ENCODE measurements at places on chromosomes 12 and 14. TPM values are rescaled to one million over a fixed set of nuclear protein-coding genes. Genes with fewer than 3 reads are reported as not detected.

DEPDC4 gene
- total RNA-seq, result 2.4 TPM

CLEC2B gene
- total RNA-seq, result 15.0 TPM

IL25 gene
- not detected for total RNA-seq

BDKRB2 gene
- total RNA-seq, result not detected

RPGRIP1 gene
- total RNA-seq, result not detected

RNASE3 gene
- not detected for total RNA-seq

GRCh38 chr12:89924191-89924590 lies 215.6 kb upstream of the ATP2B1 start:
- DNase-seq, result no peak

- no peak for DNase-seq
Observed at GRCh38 chr14:46250113-46250703, 401.4 kb downstream of the RPL10L start.

DNA sequence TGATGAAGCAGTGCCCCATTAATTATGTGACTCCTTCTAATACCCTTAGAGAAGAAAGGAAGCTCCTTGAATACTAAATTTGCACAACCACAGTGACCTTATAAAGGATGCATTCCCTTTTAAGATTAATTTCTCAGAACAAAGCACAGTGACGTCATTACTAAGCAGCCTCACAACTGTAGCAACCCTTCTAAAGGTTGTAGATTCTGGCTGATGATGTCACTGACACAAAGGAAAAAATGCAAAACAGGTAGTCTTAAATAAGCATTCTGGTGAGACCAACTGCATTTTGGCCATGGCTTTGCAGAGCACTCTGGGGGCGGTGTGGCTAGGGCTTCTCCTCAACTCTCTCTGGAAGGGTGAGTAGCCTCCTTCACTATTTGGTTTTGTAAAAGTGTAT lies 38.4 kb upstream of the OR4E1 start:
- DNase-seq, result no peak

DNA sequence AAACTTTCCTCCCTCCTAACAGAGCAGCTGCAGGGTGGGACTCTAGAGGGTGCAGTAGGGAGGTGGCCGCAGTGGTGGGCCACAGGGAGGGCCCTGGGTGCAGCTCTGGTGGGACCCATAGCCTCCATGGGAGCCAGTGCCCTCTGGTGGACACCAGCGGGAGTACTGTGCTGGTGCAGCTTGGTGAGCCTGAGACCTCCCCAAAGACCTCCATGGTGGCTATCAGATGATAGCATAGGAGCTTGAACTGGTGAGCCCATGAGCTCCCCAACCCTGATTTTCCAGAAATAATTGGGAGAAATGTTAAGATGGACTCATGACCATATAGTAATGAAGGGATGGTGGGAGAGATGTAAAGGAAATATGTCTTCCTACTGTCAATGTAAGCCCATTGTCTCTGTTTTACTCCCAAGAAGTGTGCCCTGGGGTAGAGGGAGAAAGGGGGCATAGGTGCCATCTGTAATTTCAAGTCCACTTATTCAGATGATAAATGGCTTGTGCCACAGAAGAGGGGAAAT lies 98.7 kb downstream of the GAS2L3 start:
- no peak for DNase-seq

GRCh38 chr12:30286345-30286926 lies 409.2 kb downstream of the IPO8 start:
- no peak for DNase-seq

Measured in activated naive CD4-positive, alpha-beta T cell treated with anti-CD3 and anti-CD28 coated beads, Interleukin-2, amount 50 U/mL, for 72 hours (primary cell).